GM20000 (cell line): ENCODE measurements at places on chromosomes 16 and 17.
A peak's percentile ranks its signal among the peaks of the same experiment; 100 is the strongest.

DNA sequence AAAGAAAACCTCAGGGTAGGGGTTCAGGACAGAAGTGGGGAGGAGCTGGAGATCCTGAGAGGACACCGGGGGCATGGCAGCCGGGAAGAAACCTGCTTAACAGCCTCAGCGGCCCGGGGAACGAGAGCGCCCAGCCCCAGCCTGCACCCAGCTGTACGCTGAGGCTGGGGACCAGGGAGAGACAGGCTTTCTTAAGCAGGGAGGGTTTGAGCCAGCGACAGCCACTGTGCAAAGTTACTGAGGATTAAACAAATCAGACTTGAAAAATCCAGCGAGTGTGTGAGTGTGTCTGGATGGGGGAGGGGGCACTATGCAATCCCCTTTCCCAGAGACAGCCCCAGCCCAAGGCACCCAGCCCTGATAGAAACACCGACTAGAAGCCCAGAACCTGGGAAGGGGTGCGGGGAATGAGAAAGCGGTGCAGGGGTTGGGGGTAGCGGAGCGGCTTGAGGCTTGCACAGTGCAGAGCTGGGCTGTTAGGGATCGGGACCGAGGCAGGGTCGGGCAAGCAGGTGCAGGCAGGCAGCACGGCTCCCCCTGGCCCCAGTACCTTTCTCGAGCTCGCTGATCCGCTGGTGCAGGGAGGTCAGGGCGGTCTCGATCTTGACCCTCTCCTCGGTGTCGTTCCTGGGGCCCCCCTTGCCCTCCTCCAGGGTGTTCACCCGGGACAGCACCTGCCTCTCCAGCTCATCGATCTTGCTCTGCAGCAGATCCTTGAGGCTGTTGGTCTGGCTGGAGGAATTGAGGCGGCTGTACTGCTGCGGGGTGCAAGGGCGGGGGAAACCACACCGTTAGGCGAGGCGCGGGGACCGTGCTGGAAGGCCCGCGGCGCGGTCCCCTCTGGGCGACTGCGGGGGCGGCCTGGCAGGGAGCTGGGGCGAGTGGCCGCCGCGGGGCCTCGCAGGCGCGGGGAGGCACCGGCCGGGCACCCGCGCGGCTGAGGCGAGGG is 1.2 kb downstream of the NPTX1 start:
- DNase-seq, result peak; percentile 55

DNA sequence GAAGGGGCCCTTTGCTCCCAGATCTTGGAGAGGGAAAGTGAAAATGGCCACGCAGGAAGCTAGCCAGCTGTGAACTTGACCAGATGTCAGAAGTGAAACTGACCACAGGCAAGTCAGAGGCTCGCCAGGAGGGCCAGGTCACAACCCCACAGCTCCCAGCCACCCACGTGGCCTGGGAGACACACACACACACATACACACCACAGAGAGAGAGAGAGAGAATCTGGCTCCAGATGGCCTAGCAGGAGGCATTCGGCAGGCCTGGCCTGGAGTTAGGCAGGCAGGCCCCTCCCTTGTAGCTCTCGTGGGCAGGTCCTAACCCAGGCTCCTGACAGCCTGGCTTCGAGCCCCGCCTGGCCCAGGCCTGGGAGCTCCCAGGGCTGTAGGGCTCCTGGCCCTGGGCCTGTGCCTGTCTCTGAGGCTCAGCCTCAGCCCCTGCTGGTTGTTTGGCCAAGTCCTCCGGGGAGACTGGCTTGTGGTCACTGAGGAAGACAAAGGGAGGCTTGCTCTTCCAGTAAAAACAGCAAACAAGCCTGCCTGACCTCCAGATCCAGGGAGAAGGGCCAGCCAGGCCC is 20.2 kb downstream of the NGFR start:
- peak; percentile 92 for DNase-seq

DNA sequence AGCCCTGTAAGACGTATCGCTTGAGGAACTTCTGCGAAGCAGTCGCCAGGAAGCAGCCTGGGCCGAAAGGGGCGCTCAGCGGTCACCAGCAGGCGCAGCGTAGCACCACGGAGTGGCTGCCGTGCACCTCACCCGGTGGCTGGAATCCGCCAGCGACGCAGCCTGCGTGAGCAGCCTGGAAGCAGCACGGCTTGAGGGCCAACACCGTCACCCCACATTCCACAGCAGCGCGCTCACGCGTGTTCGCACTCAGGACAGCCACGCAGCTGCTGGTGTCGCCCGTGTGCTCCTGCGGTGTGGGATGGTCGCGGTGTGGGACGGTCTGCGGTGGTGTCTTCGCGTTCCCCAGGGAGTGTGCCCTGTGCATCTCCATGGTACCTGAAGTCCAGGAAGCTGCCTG is 9.6 kb downstream of the UBE2I start:
- no peak for DNase-seq

DNA sequence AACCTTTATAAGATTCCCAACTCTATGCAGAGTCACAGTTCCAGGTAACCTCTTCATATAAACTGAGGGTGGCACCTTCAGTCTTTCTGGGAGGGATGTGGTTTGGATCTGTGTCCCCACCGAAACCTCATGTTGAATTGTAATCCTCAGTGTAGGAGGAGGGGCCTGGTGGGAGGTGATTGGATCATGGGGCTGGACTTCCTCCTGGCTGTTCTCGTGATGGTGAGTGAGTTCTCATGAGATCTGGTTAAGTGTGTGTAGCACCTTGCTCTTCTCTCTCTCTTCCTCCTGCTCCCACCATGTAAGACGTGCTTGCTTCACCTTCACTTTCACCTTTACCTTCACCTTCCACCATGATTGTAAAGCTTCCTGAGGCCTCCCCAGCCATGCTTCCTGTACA is 30.5 kb downstream of the HS3ST2 start:
- no peak for DNase-seq

GRCh38 chr16:82432261-82432660 is 194.5 kb upstream of the CDH13 start:
- DNase-seq, result no peak
